A375 (cell line): ENCODE measurements at places on chromosomes 4 and X. TPM values are rescaled to one million over a fixed set of nuclear protein-coding genes. Genes with fewer than 3 reads are reported as not detected.

The CCNB3 gene
- total RNA-seq, result 0.50 and 0.75 TPM in 2 replicates

The PDE6B gene
- 4.5 and 5.1 TPM in 2 replicates for total RNA-seq

The SAP30 gene
- total RNA-seq, result 32.4 and 33.0 TPM in 2 replicates

The CWH43 gene
- total RNA-seq, result not detected in 2 replicates

The TLL1 gene
- 0.11 TPM in 1 of 2 replicates, not detected in the other for total RNA-seq

The IL2RG gene
- 0.11 TPM in 1 of 2 replicates, not detected in the other for total RNA-seq

The FAM53A gene
- total RNA-seq, result 3.2 and 5.8 TPM in 2 replicates

The DOK7 gene
- total RNA-seq, result 0.38 and 1.2 TPM in 2 replicates

The DMP1 gene
- total RNA-seq, result not detected in 2 replicates

The C4orf50 gene
- 0.03 TPM in 1 of 2 replicates, not detected in the other for total RNA-seq
